ENCODE measurements at places on chromosomes 1 and 21.

- no peak for DNase-seq
These were observed 11.6 kb downstream of the IL6R start for GRCh38 chr1:154416471-154417337.

DNA sequence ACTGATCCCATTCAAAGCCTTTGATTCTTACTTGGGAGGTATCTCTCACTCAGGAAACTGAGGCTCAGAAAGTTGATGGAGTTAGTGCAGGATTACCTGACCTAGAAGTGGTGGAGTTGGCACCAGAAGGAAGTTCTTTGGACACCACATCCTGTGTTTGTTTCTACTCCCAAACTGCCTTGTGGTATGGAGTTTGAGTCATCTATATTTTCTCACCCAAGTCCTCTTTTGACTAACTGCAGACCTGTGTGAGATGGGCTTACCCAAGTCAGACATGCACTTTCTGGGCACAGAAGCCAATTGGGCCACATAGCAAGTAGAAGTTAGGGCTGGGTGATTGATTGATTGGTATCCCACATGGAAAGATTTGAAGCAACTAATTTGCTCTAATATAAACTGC, 36.1 kb downstream of the FGGY start:
- DNase-seq: no peak

DNA sequence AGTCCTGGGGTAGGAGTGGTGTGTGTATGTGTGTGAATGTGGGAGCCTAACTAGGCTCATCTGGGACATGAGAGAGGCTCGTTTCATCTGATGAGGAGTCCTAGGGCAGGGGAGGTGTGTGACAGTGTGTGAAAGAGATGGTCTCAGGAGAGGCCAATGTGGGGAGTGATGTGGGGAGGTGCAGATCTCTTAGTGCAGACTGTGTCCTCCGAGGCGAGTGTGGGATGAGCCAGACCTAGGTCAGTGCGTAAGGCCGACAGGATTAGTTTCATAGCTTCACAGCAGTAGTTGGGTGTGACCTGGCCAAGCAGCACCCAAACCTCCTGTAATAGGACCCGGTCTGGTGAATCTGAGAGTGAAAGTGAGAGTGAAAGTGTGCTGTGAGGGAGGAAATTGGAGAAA, 94.7 kb downstream of the LIPI start:
- DNase-seq: no peak

DNA sequence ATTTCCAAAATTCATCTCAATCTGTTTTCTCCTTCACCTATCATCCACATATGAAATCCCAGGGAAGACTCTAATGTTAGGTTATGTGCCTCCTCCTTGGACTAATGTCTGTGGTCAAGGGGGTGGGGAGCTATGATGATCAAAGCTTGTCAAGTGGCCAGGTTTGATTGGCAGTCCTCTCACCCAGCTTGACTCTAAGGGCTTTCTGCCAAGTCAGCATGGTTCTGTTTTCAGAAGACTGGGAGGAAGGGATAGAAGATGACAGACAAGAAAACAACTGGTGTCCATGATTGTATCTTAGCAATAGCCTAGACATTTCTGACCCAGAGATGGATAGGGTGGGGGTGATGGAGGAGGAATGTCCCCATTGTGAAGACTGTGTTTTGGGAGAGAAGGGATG, 9.1 kb upstream of the THEM5 start:
- DNase-seq: no peak

DNA sequence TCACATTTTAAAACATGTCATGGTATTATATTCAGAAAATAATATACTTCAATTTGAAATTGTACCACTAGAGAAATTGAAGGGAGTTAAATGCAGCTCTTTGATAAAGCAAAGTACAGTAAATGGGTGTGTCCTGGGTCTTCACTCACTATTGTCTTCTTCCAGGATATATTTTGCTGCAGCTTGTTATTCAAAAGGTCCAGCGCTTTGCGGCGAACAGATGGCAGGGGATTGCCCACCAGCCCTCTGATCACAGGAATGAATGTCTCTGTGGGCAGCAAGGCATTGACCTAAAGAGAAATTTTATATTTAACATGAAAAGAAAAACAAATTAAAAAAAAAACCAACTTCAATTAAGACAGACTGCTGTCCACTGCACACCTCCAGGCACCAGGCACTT, 35.1 kb downstream of the LGALS8 start:
- no peak for DNase-seq

DNA sequence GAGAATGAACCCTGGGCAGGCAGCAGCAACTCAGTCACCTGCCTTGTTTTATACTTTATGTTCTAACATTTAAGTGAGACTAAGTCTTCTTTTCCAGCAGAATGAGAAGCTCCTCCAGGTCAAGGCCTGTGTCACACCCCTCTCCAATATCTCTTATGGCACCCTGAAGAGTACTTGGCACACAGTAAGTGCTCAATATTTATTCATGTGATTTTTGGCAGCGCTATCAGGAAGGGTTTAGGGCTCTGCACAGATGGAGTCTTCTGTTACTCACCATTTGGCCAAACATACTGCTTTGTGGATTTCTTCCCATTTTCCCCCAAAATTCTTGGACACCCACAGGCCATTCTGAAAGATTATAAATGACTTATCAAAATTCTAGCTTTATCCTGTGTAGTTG, 43.8 kb upstream of the MYBPHL start:
- DNase-seq: no peak

GRCh38 chr1:236259043-236259442, 22.7 kb downstream of the ERO1B start:
- no peak for DNase-seq

DNA sequence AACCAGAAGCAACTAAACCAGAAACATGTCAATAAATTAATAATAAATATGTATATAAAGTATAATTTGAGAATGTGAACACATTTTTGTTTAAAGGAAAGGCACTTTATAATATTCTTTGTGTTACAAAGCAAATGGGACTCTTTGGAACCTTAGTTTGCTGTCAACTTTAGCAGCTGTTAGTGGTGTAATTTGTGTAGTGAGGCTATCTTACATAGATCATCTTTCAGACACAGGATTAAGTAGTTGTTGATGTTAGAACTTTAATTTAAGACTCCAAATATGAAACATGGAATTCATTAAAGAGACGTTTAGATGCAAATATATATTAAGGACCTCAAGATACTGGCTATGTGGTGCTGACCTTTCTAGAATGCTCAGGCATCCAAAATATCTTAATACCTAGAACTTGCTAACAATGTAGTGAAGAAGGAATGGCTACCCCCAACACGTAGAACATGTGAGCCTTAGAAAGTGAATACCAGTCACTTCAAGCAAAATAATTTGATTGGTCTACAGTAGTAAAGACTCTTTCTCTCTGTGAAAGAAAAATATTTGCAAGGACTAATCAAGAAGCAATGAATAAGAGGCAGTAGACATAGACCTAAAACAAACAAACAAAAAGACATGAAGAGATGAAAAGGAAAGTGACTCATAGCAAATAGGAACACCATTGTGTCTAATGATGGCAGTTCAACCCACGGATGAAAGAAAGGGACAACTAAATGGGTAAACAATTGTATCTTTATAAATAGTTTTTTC, 811.4 kb downstream of the USP25 start:
- DNase-seq: no peak

GRCh38 chr1:219810451-219810850, 117.9 kb downstream of the SLC30A10 start:
- no peak for DNase-seq

DNA sequence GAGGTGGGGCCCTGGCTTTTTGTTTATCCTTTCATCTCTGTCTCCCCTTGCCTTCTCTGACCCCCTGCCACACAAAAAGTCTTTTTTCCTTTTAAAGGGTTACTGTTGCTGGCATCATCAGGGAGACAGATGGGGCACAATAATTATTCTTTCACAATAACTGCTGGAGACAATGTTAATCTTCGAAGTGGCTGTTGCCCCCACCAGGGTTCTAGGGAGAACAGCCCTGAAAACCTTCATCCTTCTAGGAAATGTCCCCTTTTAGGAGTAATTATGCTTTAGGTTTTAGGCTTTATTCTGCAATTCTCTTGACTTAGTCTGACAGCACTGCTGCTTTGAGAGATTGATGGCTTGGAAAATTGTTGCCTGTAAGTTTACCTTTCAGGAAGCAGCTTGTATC, 150.0 kb downstream of the NOS1AP start:
- DNase-seq: no peak

- DNase-seq: peak; percentile 10
These were observed 130.4 kb upstream of the ADGRL2 start for GRCh38 chr1:81670286-81670685.

DNA sequence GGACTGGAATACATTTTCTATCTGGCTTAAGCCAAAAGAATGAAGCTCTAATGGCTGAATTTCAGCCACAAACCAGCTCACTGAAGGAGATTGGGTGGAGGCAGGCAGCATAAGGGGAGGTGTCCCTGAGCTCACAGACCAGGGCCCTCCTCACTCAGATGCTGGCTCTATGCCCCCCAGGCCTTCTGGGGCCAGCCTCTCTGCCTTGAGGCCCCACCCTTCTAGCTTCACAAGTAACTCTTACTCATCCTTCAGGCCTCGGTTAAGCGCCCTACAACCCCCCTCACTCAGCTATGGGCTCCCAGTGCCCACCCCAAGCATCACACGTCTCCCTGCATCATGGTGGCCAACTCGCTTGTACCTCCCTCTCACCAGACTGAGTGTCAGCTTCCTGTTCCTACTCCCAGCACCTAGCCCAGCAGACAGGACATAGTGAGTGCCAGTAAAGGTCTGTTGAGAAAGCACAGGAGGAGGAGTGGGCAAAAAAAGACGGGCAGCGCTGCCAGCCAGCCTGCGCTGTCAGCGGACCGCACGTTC, 40.8 kb upstream of the GPR157 start:
- DNase-seq: no peak

GRCh38 chr1:200738327-200738948, at the start of gene CAMSAP2:
CAMSAP2 (plus strand) TSS chr1:200738893; CDS start chr1:200739828, 935 bp downstream.
- peak; percentile 65 for DNase-seq

- no peak for DNase-seq
These were observed 29.3 kb downstream of the COP1 start for GRCh38 chr1:176177764-176178163.

DNA sequence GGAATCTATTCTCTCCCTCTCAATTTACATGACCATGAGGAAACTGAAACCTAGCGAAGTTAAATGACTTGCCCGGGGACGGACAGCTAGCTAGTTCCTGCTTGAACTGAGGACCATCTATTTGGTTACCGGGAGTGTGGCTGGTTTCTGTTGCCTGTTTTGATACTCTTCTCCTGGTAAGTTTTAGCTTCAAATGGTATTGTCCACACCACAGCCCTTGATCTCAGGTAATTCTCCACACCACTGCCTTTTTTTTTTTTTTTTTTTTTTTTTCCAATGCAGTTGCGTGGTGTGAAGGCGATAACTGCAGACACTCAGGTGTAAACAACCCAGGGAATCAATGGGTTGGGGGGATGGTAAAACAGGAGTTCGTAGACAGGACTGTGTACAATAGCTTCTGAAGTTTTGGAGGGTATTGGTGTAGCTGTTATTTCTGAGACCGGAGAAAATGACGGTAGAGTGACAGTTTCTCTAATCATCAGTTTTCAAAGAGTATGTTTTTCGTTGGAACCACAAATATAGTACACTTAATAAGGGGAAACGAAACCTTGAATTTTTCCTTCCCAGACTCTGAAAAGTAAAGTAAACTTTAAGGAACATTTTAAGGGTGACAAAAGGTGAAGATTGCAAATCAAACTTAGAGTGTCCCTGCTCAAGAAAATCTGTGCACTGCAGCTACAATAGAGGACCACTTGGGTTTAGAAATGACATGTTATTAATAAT, 125.3 kb upstream of the CACYBP start:
- DNase-seq: no peak

GRCh38 chr1:29258189-29258975, 22.1 kb downstream of the PTPRU start:
- no peak for DNase-seq

- DNase-seq: no peak
These were observed 636.7 kb downstream of the KCNT2 start for GRCh38 chr1:195971589-195971988.

DNA sequence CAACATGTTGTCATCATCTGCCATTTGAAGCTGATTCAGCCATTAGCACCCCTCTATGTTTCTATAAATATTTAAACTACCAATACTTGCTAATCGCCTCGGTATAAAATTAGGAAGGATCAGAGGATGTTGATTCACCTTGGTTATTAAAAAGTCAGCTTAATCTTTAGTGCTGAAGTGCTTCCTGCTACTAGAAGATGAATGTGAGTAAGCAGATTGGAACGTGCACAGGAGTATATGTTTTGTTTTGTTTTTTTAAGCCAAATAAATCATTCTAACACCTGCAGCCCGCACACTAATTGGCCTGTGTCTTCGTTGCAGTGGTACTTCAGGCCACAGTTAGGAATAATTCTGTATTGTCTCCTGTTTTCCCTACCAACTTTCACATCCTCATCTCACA, 485.7 kb downstream of the AJAP1 start:
- DNase-seq: no peak

GRCh38 chr1:12565094-12565965, 52.7 kb downstream of the DHRS3 start:
- no peak for DNase-seq

DNA sequence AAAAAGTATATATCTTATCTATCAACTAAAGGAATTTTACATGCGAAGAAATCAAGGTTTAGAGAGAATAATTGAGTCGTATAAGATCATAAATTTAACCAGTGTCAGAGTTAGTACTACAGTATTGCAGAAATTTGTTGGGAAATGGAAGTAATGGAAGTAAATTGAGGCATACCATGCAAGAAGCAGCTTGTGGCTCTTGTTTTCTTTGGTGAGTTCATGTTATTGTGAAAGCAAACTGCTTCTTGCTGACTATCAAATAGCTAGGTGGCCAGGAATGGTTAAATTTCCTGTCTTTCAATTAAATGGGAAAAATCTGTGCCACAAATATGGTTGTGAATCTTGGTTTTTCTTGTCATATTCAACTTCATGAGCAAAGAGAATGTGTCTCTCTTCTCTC, 652.7 kb downstream of the LMO4 start:
- DNase-seq: no peak

GRCh38 chr1:151007853-151008243, 401 bp upstream of the PRUNE1 start:
- no peak for DNase-seq

- DNase-seq: no peak
These were observed 371.9 kb downstream of the RGS7 start for GRCh38 chr1:240985081-240985480.

GRCh38 chr1:31335007-31335406, 37.9 kb downstream of the FABP3 start:
- no peak for DNase-seq

GRCh38 chr1:19374083-19374801, 62.1 kb downstream of the SLC66A1 start:
- no peak for DNase-seq

- DNase-seq: no peak
These were observed 59.4 kb upstream of the CYP2J2 start for GRCh38 chr1:59985911-59986515.

GRCh38 chr21:44548381-44548780, 2.9 kb downstream of the KRTAP10-2 start:
- DNase-seq: no peak
